ENCODE measurements at places on chromosomes 11 and 22.

DNA sequence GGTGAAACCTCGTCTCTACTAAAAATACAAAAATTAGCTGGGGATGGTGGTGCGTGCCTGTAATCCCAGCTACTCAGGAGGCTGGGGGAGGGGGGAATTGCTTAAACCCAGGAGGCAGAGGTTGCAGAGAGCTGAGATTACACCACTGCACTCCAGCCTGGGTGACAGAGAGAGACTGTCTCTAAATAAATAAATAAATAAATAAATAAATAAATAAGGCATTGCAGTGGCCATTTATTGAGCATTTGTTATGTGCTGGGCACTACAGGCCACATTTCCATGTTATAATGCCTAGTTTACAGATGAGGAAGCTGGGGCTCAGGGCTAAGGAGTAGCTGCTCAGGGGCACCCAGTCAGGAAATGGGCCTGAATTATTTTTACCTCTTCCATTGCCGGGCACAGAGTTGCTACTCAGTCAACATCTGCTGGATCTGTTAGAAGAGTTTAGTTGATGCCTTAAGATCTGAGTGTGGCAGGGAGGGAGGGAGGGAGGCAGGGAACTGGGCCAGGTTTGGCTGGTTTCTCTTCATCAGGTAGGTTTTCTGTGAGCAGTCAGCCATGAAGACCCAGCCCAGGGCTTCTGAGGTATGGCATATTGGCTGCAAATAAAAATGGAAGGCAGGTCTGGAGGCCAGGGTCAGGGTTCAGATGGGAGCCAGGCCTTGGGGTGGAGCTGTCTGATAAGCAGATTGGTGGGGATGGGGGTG is 5.6 kb downstream of the PVALB start:
- DNase-seq = no peak

- no peak for DNase-seq
These were observed 121.5 kb downstream of the APIP start for GRCh38 chr11:34794696-34795095.

DNA sequence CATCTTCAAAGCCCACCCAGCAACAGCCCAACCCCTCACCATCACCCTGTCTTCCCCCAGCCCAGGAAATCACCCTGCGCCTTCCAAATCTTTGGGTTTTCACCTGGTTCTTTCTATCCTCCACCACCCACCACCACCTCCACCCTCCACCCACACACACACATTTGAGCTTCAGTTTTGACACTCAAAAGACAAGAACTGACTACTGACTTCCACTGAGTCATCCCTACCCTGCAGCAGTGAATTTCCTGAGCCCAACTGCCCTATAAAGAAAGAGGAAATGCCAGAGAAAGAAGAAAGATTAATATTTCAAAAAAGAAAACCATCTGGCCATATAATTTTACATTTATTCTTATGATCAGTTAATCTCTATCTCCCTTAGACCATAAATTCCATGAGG is 137.5 kb downstream of the CHST1 start:
- DNase-seq = no peak

DNA sequence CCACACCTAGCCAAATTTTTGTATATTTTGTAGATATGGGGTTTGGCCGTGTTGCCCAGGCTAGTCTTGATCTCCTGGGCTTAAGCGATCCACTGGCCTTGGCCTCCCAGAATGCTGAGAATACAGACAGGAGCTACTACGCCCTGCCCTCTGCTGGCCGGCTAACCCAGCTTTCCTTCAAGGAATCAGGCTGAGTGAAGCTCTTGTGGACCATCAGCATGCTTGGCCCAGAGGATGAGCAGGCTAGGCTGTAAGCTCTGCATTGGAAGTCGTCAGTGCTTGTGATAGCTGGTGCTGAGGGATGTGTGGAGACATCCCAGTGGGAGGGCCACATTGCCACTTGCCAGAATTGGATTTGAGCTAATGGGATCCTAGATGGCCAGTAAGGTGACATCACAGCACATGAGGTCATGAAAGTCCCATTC is 60.6 kb downstream of the MED15 start:
- DNase-seq = no peak

Data from HFF-Myc (cell line).